ENCODE measurements at places on chromosomes 1 and 21.

GRCh38 chr21:16900685-16901084 lies 612.2 kb upstream of the CXADR start:
- no peak for DNase-seq

DNA sequence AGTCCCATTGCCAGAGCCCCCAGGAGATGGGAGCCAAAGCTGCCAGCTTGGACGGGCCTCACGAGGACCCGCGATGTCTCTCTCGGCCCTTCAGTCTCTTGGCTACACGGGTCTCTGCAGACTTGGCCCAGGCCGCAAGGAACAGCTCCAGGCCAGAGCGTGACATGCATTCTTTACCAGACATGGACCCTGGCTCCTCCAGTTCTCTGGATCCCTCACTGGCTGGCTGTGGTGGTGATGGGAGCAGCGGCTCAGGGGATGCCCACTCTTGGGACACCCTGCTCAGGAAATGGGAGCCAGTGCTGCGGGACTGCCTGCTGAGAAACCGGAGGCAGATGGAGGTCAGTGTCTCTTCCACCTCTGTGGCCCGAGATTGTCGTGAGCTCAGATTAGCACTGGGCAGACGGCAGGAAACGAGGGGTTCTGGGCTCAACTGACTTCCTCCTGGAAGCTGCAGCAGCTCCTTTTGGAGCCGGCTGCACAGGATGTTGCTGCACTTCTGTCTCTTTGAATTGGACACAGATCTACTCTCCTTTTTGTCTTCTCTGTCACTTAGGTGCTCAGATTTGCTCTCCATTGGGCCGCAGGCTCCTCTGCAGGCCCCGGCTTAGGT lies 68.0 kb downstream of the DISC1 start:
- no peak for DNase-seq

DNA sequence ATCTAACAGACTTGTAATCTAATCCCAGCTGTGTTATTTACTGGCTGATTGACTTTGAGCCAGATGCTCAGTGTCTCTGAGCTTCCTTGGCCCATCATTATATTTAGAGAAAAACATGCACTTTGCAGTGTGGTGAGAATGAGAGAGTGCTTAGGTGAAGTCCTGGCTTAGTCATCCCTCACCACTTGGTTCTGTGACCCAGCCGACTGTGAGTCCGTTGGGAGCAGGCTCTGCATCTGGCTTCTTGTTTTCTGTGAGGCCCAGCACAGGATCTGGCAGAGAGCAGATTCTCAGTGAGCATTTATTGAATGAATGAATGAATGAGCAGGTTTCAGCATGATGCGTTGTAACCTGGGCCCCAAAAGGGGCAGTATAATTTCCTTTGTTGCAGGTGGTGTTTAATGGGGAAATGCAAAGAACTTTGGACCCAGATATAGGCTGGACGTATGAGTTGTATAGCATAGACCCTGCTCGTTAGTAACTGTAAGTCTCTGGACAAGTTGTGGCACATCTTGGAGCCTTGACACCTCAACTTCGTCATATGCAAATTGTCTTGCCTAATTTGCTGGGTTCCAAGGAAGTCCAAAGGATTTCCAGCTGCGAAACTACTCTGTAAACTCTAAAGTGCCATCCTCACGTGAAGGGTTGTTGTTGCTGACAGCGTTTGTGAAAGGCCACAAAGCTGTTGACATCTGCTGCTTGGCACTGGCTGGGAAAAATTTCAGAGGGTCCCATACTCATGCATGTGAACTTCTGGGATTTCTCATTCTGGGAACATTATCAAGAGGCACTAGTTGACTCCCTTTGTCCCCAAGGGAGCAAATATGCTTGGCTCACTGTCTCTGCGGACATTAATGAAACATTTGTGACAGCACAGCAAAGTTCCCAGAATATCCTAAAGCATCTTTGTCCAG lies 138.8 kb upstream of the USP24 start:
- DNase-seq = peak; percentile 51

GRCh38 chr1:242043165-242043564 lies 44.3 kb upstream of the MAP1LC3C start:
- no peak for DNase-seq

GRCh38 chr1:67350783-67351182 lies 43.1 kb downstream of the IL12RB2 start:
- no peak for DNase-seq

DNA sequence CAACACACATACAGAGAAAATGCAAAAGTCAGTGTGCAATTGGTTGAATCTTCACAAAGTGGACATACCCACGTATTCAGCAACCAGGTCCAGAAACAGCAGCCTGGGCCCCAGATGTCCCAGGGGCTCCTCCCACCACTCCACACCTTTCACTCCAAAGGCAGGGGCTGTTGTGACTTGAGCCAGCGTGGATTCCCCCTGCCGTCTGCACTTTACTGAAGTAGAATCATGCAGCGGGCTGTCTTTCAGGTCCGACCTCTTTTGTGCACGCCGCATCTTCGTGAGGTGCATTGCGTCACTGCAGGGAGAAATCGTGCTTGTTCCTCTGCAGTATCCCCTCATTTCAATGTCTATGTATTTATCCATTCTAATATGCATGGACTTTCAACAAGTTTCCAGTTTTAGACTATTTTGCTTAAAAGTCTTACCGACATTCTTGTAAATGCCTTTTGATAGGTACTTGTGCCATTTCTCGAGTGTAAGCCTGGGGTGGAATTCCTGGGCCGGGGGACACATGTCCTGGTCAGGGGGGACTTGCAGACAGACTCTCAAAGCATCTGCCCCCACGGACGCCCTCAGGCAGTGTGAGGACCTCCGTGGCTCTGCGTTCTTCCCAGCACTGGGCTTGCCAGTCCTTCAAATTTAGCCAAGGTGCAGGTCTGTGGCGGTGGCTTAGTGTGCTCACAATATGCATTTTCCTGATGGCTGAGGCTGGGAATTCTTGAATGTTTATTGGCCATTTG lies 29.3 kb upstream of the ACTRT2 start:
- DNase-seq = no peak

DNA sequence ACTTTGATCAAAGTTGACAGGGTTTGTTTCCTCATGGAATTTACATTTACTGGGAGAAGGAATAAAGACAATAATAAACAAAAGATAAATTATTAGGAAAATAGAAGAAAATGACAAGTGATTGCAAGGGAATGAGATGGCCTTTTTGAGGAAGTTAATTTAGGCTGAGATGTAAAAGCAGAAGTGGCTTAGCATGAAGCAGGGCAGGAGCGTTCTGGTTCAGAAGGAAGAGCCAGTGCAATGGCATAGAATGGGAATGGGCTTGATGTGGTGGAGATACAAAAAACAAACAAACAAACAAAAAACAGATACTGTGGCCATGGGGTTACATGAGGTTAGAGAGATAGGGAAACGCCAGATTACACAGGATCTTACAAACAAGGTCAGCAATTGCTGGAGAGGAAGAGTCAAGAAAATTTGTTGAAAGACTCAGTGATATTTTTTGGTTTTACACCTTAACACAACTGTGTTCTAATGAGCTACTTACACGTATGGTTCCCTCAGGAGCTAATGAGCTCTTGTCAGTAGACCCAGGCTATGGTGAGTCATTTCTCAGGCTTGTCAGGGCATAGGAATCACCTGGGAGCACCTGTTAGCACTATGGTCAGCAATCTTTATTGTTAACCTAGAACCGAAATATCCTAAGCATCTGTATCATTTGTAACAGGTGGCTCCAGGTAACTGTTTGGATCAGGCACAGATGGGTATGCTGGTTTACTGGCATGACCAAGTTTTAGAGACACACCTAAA lies 8.7 kb upstream of the CADM3 start:
- DNase-seq = no peak

- DNase-seq = no peak
Observed at GRCh38 chr1:179144626-179145025, 62.8 kb downstream of the TOR3A start.

DNA sequence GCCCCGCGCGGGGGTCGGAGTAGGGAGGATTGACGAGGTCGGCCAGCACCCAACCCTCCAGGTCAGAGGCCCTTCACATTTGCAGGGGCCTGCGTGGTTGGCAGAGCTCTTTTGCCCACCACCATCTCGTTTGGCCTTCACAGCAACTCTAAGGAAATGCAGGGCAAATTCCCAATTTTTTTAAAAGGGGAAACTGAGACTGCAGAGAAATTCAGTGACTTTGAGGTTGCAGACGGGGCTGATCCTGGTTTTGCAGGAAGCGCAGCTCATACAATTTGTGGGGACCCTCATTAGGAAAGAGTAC lies 430 bp upstream of the ACBD3 start:
- DNase-seq = no peak

- no peak for DNase-seq
Observed at GRCh38 chr21:20999659-21000058, 1.4 kb downstream of the NCAM2 start.

DNA sequence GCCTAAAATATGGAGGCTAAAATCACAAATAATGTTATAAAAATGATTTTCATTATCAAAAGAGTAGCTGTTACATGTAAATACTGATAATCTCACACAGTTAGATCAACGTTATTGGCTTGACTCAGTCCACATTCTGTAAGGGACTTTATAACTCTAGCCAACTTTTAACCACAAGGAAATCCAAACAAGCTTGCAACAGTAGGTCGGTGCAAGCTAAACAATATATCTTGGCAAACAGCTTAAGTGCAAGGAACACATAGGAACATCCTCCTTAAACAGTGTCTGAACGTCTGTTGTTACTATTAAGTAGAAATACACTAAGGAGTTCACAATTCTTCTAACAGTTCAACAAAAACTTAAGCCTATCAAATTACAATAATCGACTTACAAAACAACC lies 126.7 kb downstream of the EIF4G3 start:
- DNase-seq = no peak

DNA sequence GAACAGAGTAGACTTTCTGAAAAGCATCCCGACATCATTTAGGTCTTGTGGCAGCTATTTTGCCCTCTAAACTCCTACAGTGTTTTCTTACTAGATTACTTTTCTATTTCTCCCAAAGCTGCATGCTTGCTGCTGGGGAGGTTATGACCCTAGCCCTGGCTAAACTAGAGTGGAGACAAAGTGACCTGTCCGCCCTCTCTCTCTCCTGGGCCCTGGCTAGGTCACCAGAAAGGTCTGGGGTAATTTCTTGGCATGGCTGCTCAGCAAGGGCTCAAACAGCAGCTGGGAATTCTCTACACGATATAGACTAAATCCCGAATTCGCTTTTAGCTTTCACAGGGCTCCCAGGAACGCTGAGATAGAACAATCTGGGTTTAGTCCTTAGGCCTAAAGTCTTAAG lies 84.5 kb upstream of the KCNE2 start:
- DNase-seq = no peak

DNA sequence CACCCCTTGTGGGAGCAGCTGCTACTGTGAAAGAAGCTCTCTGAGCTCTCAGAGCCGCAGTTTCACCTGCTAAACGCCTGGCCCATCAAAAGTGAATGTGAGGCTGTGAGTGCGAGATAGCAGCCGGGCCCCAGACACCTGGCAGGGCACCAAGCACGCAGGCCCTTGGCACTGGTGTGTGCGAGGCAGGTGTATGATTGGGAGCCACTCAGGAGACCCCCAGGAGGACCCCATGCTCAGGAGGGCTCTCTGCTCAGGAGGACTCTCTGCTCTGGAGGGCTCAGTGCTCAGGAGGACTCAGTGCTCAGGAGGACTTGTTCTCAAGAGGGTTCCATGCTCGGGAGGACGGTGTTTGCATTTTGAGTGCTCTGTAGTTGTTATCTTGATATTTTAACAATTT lies 14.3 kb upstream of the ADARB1 start:
- no peak for DNase-seq

DNA sequence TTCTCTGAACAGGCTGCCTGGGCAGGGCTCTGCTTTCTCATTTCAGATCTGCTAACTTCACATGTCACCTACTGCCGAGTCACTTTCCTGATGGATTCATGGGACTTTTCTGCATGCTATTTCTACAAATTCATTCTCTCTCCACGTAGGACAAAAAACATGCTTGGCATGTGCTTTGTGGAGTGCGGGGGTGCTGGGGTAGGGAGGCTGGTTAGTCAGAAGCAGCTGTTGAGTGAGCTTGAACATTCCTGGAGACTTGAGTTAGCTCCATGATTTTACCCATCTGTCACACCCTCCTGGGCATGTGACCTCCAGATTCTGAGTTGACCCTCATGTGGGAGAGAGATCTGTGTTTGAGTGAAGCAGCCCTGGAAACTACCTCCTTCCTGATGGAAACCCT lies 71.4 kb downstream of the UCK2 start:
- no peak for DNase-seq

DNA sequence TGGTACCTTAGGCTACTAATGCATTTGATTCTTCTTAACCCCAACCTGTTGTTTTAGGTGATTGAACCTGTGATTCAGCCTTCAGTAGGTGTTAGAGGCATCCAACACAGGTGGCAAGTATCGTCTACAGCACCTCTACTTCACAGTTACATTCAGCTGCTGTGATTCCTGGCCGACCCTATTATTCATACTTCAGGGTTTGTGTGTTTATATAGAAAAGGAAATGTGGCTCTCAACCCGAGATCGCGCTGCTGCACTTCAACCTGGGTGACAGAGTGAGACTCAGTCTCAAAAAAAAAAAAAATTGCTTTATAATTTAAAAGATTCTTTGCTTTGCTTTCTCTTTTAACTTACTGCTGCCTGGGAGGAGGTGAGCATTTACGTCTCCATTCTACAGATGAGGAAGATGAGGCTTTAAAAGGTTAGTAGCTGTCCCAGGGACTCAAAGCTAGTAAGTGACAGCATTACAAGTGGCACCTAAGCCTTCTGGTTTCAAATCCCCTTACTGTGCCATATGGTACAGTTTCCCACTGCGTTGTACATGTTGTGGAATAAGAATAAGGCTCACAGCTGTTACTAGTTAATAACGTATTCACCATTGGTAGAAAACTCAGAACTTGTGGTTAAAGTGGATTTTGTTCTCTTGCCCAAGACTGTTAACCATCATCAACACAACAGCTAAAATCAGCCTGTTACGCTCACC lies 9.9 kb upstream of the GPR25 start:
- DNase-seq = peak; percentile 43

DNA sequence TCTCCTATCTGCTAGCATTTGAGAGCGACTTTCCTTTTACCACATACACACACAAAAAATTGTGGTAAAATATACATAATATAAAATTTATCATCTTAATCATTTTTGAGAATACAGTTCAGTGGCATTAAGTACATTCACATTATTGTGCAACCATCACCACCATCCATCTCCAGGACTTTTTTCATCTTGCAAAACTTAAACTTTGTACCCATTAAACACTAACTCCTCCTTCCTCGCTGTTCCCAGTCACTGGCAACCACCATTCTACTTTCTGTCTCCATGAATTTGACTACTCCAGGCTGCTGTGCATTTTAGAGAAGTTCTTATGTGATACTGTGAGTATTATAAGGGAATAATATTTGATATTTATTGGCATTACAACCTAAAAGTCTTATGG lies 181.3 kb downstream of the C1orf21 start:
- DNase-seq = no peak

- no peak for DNase-seq
Observed at GRCh38 chr1:75548721-75549480, 62.0 kb downstream of the SLC44A5 start.

DNA sequence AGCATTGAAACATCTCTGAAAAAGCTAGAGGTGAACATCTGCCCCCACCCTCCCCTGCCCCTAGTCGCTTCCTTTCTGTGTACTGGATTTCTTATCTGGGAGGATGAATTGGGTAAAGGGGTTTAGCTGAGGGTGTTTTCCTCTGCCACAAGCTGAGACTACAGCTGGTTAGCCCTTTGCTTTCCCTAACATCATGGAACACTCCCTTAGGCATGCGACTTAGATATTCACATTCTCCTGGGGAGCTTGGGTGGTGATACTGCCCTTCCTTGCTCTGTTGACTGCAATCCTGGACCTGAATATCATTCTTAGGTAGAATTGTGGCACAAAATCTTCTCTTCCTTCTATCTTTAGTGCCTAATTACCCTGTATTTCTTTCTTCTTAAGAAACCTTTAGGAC lies 117.4 kb upstream of the KIAA0040 start:
- DNase-seq = no peak

GRCh38 chr1:211356723-211357407 lies 30.2 kb downstream of the TRAF5 start:
- DNase-seq = no peak

All from NCI-H2171 (cell line).